ENCODE measurements at places on chromosomes 5 and 9.

- no peak for DNase-seq
Observed at GRCh38 chr5:120367896-120368634, 96.0 kb upstream of the PRR16 start.

GRCh38 chr9:130698514-130698913 is 4.9 kb downstream of the EXOSC2 start:
- DNase-seq, result no peak

DNA sequence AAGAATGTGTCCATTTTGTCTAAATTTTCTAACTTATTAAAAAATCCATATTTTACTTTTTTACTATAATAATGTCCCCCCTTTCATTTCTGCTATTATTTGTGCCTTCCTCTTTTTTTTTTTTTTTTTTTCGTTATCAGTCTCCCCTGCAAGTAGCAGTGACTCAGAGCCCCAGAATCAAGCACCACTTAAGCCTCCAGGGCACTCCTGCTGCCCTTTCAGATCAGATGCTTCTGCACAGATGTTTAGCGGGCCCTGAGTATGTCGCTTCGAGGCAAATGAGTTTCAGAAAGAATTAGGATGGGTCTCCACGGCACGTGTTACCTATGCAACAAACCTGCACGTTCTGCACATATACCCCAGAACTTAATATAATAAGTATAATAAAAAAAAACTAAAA is 11.7 kb downstream of the MED7 start:
- DNase-seq, result no peak

- no peak for DNase-seq
Observed at GRCh38 chr5:53011233-53011632, 22.1 kb downstream of the ITGA2 start.

DNA sequence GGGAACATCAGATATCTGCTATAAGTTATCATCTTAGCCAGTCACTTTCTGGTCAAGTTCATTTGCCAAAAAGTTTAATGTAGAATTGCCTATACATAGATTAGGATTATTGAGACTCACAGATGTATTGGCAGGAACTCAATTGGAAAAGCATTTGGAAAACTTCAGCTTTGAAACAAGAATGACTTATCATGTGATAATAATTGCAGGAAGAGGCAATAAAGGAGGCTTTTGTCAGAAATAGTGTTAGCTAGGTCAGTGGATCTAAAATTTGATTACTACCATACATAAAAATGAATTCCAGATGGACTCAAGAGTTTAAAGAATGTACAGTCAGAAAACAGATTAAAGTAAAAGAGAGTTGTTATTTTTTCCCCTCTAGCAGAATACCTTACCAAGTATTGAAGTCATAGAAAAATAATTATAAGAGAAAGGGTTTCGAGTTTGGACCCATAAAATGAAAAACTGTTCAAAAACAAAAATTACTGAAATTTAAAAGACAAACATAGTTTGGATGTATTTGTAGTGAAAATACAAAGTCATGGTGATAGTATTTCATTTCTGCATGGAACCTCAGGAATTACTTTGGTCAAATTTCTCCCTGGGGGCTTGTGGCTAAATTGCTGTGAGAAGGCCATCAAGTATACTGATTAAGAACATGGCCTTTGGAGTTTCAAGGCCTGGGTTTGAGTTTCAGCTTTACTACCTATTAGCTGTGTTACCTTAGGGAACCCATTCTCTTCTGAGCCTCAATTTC is 159.9 kb downstream of the TMEM38B start:
- DNase-seq, result no peak

DNA sequence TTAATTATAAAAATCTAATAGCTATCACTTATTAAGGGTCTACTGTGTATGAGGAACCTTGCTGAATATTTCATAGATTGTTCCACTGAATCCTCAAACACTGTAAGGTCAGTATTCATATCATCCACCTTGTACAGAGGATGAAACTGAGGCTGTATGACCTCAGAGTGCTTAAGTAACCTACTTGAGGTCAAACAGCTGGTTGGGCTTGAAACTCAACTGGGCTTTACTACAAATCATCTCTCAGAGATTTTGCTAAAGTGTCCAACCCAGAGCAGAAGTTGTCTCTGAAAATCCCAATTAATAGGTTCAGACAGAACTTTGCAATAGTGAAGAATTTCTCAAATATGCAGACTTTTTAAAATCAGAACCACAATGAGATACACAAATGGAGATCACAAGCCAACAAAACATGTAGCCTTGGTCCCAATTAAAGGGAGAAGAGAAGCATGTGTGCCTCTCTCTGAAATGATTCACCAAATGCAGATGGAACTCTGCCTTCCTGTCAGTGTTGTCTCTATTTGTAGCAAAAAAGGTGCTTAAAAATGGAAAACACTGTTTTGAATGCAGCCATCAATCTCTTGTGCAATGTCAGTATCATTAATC is 131.4 kb downstream of the FAM114A2 start:
- DNase-seq, result no peak

DNA sequence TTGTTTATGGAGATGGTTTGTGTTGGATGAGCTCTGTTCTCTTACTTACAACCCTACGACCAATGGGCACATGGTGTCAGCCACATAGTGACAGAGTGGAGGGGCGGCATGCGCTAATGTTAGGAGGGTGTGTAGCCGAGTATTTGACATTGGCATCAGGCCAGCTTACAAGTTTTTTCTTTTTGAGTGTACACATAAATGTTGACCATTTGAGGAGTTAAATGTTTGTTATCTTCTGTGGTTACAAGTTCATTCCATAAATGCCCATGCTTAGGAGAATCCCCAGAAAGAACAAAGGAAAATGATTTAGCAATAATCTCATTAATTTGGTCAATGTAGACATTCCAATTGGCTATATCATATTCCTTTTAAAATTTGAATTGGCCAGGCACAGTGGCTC is 180.1 kb upstream of the ELL2 start:
- DNase-seq, result no peak

DNA sequence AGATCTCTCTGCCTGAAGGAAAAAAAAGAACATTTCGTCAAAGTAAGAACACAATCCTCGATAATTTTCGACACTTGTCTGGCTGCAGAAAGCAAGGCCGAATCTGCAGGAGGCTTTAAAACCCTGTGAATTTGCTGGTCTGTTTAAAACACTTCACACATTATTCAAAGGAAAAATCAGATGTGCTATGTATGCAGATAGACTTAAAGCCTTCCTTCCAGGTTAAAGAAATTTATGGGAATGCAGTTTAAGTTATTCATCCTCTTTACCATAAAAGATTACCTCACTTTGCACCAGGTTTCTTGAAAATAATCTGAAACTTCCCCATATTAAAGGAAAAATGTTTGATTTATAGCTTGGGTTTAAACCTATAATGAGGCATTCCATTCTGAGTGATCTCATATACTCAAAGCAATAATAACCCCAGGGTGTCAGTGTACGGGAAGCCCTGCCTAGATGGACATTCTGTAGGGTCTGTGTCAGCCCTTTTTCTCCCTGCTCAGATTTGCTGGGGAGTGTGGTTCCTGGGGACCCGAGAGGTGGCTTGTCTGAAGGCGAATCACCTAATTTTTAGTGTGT is 323.5 kb upstream of the SLC24A2 start:
- no peak for DNase-seq

DNA sequence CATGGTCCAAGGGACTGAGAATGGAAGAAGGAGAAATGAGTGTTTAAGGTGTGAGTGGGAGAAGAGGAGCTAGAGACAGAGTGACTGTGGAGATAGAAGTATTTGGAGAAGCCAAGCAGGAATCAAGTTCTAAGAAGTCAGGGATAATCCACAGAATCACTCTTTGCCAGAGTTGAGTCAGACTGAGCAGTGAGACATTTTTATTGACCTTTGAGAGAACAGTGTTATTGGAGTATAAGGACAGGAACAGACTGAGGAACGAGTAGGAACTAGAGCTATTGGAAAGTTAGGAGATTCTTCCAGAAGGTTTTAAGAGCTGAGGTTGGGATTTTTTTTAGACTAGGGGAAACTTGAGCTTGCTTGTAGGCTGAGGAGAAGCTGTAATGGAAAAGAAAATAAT is 37.2 kb downstream of the RCL1 start:
- no peak for DNase-seq

DNA sequence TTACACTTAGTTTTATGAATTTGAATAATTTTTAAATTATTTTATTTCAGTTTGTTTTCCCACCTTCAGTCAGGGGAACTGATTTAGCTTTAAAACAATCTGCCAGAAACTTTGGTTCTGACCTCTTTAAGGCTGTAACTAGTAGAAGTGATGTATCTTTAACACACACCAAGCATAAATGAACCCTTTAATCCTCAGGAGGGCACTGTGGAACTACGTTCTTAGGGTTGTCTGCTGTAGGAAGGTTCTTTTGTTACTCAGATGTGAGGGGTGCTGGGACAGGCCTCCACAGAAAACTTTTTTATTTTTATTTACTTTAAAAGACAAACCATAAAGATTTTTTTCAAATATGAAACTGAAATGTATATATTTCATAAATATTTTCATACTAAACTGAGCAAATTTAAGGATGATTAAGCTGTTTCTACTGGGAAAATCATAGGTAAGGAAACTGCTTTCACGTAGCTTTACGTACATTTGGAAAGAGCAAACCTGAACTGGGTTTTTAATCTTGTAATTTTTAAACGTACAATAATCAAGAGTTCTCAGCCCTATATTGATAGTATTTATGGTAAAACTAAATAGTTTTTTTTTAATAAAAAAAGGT is 5.3 kb downstream of the KLF4 start:
- DNase-seq, result no peak

GRCh38 chr5:109163336-109163735 is 246.4 kb downstream of the PJA2 start:
- no peak for DNase-seq

GRCh38 chr5:148666353-148666752 is 12.0 kb upstream of the HTR4 start:
- DNase-seq, result no peak

DNA sequence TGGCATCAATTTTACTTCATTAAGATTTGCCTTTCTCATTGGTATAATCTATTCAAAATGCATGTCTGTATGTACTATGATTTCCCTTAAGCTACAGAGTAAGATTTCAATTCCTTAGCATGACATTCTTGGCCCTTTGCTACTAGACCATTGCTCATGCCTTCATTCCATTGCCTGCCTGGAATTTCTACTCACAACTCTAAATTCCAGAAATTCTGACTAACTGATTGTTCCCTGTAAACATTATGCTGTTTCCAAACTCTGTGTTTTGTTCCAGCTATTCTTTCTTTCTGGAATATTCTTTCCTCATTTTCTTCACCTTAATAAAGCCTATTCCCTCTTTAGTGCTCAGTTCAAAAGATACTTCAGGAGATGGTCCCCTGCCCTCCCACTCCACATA is 568.8 kb upstream of the SEMA6A start:
- no peak for DNase-seq

DNA sequence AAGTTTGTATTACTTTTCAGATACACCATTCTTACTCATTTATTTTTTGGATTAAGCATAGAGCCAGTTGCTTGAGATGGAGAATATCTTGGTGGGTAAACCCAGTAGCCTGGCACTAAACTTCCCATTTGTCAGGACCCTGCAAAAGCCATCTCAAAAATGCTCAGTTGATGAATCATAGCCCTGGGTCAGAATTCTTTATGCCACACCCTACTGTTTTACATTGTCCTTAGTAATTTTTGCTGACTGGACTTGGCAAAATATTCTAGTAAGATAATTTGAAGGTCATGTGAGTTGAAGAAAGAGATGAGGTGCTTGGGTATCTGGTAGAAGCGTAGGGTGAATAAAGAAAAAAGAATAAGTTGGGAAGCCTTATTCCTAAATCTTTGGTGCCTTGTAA is 50.7 kb downstream of the C7 start:
- no peak for DNase-seq

DNA sequence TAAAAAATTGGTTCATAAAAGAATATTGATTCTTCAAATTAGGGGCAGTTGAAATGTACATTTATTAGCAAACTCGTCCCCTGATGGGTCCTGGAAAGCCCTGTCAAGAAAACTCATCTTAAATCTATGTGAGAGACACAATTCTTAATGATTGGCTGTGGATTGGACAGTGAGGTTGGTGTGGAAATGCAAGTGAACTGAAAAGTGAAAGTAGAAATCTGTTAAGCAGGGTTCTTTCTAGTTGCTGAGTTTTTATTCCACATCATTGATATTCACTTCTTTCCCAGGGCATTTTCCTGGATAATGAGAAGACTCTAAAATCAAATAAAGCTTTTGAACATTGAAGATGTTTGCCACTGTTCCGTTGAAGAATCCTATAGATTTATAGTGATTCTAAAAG is 292.4 kb downstream of the MAST4 start:
- no peak for DNase-seq

DNA sequence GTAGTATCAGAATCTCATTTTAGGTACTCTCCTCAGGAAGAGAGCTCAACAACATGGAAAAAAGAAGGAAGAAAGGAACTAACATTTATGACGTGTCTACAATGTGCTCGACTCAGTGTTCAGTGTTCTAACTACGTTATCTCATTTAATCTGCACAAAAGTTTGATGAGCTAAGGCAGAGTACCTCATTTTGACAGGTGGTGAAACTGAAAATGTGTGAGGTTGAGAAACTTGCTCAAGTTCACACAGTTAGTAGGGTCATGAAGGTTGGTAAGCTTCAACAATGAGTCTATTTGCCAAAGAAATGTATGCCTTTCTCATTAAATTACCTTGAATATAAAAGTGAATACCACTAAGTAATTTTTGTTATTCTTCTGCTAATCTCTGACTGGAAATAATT is 165.1 kb downstream of the CAAP1 start:
- no peak for DNase-seq

- no peak for DNase-seq
Observed at GRCh38 chr5:160166069-160166972, 47.1 kb upstream of the PWWP2A start.

DNA sequence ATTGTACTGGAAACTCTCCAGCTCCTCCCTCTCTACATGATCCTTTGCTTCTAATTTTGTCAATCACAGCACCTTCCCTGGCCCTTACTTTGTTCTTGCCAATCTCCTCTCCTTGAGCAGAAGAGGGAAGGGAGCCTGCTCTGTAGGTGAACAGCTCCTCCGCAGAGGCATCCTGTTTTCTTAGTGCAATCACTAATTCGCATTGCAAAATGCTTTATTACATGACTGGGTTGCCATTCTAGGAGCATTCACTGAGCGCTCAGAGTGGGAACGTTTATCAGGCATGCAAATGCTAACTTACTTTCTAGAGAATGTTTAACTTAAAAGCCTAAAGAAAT is 416 bp upstream of the SNX18 start:
- no peak for DNase-seq

GRCh38 chr5:125023673-125024072 is 277.2 kb upstream of the ZNF608 start:
- DNase-seq, result no peak

DNA sequence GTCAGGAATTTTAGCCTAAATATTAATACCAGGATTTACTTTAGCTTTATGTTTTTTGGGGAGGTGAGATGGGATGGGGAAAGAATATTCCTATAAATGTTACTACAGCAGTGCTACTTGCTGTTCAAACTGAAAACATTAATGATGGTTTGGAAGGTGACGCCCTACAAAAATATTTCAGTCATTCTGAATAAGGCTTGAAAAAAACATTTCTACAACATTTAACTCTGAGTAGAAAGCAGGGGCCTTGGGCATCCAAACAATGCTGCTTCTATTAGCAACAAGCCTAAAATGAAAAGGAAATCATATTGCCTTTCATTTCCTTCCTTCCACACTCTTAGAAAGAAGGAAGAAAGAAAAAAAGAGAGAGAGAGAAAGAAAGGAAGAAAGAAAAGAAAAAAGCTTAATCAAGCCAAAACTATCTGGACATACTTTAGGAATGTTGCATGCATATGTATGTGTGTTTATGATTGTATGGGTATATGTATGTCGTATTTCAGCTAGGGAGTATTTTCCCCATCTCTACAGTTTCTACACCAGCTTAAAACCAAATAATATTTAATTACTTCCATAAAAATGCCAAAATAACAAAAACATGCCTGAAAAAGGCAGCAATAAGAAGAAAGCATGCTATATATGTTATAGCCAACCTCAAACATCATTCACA is 16.3 kb upstream of the DAB2 start:
- DNase-seq, result no peak

All from stimulated activated CD8-positive, alpha-beta memory T cell treated with anti-CD3 and anti-CD28 coated beads, Interleukin-4, amount 100 ng/mL, for 4 hours (primary cell).